ENCODE measurements at places on chromosomes 2 and 18.
A peak's percentile ranks its signal among the peaks of the same experiment; 100 is the strongest.

- DNase-seq: no peak
Measured at GRCh38 chr2:183532514-183532913, 408.3 kb downstream of the NUP35 start.

GRCh38 chr2:207219081-207219630 is 53.4 kb upstream of the KLF7 start:
- no peak for DNase-seq

- DNase-seq: no peak
Measured at GRCh38 chr2:231617059-231617926, 24.6 kb downstream of the TEX44 start.

DNA sequence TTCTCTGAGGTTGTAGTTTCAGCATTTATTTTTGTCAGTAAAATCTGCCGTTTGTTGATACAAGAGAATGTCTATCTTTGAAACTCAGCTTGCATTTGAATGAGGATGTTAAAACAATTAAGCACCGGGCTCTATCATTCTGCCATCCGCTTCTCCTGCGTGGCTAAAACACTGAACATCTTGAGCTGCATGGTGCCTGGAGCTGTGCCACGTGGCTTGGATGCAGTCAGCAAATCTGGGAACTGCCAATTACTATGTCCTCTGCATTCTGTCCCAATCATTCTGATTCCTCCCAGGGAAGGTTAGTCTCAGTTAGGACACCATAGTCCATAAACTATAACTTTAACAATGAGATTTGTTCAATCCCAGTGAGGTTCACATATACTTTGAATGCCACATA is 598.4 kb downstream of the FBXO15 start:
- DNase-seq: no peak

DNA sequence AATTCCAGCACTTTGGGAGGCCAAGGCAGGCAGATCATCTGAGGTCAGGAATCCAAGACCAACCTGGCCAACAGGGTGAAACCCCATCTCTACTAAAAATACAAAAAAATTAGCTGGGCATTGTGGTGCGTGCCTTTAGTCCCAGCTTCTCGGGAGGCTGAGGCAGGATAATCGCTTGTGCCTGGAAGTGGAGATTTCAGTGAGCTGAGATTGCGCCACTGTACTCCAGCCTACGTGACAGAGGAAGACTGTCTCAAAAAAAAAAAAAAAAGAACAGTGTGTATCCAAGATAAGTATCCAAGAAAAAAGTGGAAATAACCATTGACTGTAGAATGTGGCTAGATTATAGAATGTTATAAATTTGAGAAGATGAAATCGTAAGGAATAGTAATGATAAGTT is 142.1 kb downstream of the FAM124B start:
- no peak for DNase-seq

DNA sequence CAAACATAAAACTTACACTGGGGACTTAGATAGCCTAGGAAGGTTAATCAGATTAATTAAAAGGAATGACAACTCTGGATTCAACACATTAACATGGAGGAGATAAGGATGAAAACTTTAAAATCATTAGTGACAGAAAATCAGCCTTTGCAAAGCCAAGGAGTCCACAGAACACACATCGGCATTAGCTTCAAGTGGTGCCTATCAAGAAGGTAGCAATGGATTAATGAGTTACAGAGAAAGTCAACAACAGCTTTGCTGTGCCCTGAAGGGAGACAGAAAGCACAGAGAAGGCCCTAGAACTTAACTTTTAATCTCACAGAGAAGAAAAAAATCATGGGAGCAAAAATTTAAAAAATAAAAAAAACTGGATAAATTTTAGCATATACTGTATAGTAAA is 88.6 kb downstream of the KCNH7 start:
- DNase-seq: no peak

DNA sequence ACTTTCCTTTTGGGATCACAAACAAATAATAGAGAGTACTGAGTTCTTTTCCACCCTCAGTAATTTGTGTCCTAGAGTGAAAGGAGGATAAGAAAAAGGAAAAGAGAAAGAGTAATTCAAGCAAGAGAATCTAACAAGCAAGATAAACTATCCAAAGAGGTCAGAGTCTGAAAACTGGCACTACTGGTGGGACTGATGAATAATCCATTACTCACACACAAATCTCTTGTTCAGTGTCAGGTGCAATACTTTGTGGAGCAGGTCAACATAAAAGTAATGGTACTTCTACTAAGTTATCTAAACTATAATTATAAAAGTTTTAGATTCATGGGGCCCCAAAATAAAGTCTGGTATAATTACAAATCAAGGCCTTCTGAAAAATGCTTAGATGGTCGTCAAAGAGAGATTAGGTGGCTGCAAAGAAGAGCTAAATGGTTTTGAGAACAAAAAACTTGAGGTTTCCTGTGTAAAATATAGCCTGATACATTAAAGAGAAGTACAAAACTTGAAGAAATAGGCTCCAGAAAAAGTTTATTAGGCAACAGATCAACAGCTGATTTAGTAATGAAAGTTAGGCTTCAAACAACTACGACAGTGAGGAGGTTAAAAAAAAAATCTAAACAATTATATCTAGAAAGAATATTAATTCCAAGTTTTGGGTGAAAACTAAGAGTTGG is 109.4 kb downstream of the BAZ2B start:
- DNase-seq: no peak

GRCh38 chr2:120365236-120365793 is 19.4 kb downstream of the INHBB start:
- no peak for DNase-seq

- no peak for DNase-seq
Measured at GRCh38 chr2:129812654-129813053, 166.8 kb upstream of the RAB6C start.

- DNase-seq: no peak
Measured at GRCh38 chr18:22726469-22726868, 206.7 kb upstream of the RBBP8 start.

DNA sequence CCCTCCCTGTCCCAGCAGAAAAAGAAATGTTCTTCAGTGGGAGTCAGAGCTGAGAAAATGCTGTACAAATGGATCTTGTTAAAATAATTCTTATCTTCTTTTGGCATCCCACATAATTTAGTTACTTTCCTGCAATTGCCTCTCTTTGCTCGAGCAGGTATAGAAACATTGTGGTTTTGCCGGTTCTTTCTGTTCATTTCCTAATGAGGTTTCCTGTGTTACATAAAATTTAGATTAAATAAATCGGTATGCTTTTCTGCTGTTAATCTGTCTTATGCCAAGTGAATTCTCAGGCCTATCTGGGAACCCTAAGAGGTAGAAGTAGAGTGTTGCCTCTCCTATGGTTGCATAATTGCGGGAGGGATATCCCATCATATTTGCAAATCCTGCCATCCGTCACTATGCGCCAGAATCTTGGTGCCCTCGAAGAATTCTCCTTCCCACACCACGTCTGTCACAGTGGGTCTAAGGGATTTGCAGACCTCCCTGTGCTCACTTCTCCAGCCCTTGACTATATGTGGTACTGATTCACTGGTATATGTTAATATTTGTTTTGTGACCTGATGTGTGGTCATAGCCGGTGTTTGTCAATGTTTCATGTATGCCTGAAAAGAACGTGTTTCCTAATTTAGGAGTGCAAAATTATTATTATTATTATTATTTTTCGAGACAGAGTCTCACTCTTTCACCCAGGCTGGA is 12.2 kb upstream of the HDAC4 start:
- no peak for DNase-seq

DNA sequence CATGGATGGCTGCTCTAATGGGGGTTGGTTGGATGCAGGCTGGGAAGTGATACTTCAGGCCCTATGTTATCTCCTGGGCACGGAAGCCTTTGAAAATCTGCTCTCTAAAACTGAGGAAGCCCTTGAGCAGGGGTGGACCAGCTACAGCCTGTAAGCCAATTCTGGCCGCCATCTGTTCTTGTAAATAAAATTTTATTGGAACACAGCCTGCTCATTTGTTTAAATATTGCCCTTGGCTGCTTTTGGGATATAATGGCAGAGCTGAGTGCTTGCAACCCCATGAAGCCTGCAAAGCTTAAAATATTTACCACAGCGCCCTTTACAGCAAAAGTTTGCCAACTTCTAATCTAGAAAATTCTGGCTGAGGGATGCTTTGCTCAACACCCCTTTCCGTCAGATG is 11.9 kb upstream of the IGFBP2 start:
- no peak for DNase-seq

- DNase-seq: no peak
Measured at GRCh38 chr18:25727281-25727985, 363.0 kb downstream of the SS18 start.

DNA sequence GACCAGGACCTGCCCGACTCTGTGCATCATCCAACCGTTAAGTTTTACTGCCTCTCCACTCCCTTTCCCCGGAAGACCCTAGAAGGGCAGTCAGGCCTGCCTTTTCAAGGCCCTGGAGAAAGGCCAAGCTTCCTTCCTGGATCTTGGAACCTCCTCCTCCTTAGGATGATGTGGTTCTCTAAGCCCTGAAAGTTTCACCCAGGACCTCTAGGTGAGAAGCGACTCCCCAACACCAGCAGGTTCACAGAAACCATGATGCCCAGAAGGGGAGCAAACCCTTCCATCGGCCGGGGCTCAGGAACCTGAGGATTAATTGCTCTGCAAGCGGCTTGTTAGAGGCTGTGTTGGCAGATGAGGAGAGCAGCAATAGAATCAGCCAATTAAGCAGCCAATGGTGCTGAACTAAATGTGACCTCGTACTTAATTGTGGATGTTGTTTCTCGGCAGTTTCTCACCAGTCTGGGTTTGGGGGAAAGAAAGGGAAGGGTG is 94.2 kb upstream of the FZD7 start:
- DNase-seq: no peak

DNA sequence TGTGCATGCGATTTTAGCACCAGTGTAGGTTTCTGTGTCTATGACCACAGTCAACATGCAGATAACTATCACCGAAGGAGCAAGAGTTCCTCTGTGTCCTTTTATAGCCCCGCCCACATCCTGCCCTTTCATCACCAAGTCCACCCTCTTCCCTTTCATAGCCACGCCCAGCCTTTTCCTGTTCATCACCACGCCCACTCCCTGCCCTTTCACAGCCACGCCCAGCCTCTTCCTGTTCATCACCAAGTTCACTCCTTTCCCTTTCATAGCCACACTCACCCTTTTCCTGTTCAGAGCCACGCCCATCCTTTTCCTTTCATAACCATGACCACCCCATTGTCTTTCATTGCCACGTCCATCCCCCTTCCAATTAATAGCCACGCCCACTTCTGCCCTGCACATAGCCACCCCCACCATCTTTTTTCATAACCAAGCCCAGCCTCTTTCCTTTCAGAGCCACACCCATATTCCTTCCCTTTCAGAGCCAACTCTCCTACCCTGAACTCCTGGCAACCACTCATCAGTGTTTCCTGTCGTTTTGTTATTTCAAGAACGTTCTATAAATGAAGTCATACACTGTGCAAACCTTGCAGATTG is 273.9 kb downstream of the MYT1L start:
- peak; percentile 26 for DNase-seq

DNA sequence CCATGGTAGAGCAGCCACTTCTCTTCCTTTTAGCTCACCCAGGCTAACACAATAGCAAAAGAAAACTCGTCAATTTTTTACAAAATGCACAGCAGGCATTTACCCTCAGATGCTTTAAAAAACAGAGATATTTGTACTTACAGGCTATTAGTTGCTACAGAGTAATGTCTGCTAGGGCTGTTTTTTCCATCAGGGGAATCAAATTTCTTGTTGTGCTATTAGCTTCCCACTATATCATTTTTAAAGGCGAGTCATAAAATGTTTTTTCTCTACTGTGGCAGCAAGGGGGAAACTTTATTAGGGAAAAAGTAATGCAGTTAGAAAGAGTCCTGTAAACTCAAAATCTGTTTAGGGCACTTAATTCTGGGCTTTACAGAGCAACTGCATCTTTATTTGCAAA is 277.9 kb upstream of the THSD7B start:
- DNase-seq: no peak

- no peak for DNase-seq
Measured at GRCh38 chr2:28600181-28600580, 104.3 kb downstream of the PLB1 start.

GRCh38 chr2:26559556-26559955 is 81.6 kb downstream of the CIB4 start:
- no peak for DNase-seq

Data from activated naive CD4-positive, alpha-beta T cell (primary cell).